ENCODE measurements at places on chromosomes 5 and 9. TPM values are rescaled to one million over a fixed set of nuclear protein-coding genes. Genes with fewer than 3 reads are reported as not detected.
A peak's percentile ranks its signal among the peaks of the same experiment; 100 is the strongest.

CBY3 gene
- not detected for total RNA-seq

PCDHA1 gene
- total RNA-seq, result 0.19 TPM

ZDHHC11B gene
- 0.25 TPM for total RNA-seq

DYNC2I2 gene
- total RNA-seq, result 141 TPM

SPINK4 gene
- not detected for total RNA-seq

DNA sequence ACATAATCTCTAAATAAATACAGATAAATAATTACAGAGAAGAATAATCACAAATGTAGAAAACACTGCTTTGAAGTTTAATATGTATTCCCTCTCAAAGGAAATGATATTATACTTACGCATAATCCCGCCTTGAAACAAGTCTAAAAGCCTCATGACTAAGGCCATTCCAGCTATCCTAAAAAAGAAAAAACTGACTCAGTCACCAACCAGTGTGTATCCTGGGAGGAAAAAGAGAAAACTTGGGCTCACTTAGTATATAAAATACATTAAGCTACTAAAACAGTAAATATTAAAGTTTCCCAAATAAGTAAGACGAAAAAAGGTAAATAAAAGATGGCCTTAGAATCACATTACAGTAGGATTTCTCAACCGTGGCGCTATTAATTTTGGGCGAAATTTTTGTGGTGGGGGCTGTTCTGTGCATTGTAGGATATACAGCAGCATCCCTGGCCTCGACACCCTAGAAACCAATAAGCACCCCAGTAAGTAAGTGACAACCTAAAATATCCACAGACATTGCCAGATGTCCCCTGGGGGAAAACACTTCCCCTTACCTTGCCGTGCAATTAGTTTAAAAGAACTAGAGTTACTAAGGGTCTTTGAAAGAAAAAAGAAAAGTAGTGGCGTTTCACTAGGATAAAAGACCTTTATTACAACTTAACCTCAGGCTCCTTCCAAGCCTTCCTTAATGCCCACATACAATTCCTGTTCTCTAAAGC is 1.1 kb downstream of the HSPA9 start:
- no peak overlapping the region for H3K27ac ChIP-seq
- peaks cover 7% of the 10 kb centered on the region for H3K4me1 ChIP-seq
- peak overlapping the region; percentile 71 for H3K4me3 ChIP-seq
- H3K36me3 ChIP-seq, result peaks cover 10% of the 10 kb centered on the region
- no peak for DNase-seq

GRCh38 chr5:72658761-72659540 is 151.7 kb upstream of the ZNF366 start:
- H3K4me1 ChIP-seq, result peaks cover 11% of the 10 kb centered on the region
- H3K27ac ChIP-seq, result no peak overlapping the region
- H3K36me3 ChIP-seq, result no peaks in the 10 kb centered on the region
- H3K4me3 ChIP-seq, result no peak overlapping the region

DNA sequence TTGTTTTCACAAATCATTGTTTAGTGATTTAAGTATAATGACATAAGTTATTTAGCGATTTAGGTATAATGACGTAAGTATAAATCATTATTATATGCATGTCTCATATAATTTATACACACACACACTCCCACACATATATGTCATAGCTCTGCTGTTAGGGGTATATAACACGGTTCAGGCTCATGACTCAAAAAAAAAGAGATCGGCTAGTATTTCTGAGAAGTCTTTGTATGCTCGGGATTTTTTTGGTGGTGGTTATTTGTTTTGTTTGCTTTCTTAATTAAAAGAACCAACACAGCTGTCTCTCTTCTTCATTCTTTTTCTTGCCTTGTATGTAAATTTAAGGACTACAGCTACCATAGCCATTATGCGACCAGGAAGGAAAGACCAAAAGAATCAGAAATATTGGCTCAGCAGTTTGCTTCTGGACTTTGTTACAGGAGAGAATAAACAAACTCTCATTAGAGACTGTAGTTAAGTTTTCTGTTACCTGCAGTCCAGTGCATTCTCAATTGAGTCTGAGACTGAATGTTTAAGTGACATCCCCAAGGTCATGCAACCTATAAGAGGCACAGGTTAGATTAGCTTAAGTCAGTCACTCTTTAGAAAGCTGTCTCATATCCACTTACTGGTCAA is 83.2 kb upstream of the NREP start:
- H3K27me3 ChIP-seq, result no peaks in the 10 kb centered on the region
- H3K4me1 ChIP-seq, result peaks cover 8% of the 10 kb centered on the region
- no peak overlapping the region for H3K4me3 ChIP-seq
- H3K36me3 ChIP-seq, result no peaks in the 10 kb centered on the region
- H3K27ac ChIP-seq, result no peak overlapping the region

- peak; percentile 39 for DNase-seq
- H3K4me3 ChIP-seq, result no peak overlapping the region
- peak overlapping the region; percentile 27 for H3K27ac ChIP-seq
- H3K27me3 ChIP-seq, result no peaks in the 10 kb centered on the region
- H3K36me3 ChIP-seq, result no peaks in the 10 kb centered on the region
These were observed 764.5 kb downstream of the EFNA5 start for GRCh38 chr5:106906199-106906598.

DNA sequence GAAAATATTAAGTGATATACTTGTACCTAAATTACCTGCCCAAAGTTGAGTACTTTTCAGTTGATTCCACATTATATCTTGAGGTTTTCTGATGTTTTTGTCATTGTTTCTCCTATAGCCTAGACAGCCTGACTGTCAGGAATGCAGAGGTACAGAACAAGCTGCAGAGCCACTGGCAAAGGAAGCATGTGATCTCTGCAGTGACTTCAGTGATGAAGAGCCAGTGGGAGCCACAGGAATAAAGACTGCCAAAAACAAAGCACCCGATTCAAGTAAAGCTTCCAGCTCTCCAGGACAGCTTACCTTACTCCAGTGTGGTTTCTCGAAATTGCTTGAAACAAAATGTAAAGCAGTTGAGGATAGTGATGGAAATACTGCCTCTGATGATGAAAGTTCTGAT is 96.3 kb downstream of the ERCC6L2 start:
- H3K27ac ChIP-seq, result peak overlapping the region; percentile 57
- peaks cover 16% of the 10 kb centered on the region for H3K4me1 ChIP-seq
- H3K27me3 ChIP-seq, result no peaks in the 10 kb centered on the region
- peak; percentile 54 for DNase-seq
- no peak overlapping the region for H3K4me3 ChIP-seq

GRCh38 chr5:135534609-135535419 is 950 bp downstream of the NEUROG1 start:
- DNase-seq, result peak; percentile 83
- H3K27ac ChIP-seq, result no peak overlapping the region
- H3K36me3 ChIP-seq, result no peaks in the 10 kb centered on the region
- peaks cover 16% of the 10 kb centered on the region for H3K4me1 ChIP-seq
- H3K27me3 ChIP-seq, result peaks cover 100% of the 10 kb centered on the region

- H3K27me3 ChIP-seq, result no peaks in the 10 kb centered on the region
- no peaks in the 10 kb centered on the region for H3K36me3 ChIP-seq
- H3K4me3 ChIP-seq, result no peak overlapping the region
- no peak overlapping the region for H3K27ac ChIP-seq
- DNase-seq, result no peak
These were observed 60.3 kb upstream of the EPB41L4A start for GRCh38 chr5:112479418-112479817.

DNA sequence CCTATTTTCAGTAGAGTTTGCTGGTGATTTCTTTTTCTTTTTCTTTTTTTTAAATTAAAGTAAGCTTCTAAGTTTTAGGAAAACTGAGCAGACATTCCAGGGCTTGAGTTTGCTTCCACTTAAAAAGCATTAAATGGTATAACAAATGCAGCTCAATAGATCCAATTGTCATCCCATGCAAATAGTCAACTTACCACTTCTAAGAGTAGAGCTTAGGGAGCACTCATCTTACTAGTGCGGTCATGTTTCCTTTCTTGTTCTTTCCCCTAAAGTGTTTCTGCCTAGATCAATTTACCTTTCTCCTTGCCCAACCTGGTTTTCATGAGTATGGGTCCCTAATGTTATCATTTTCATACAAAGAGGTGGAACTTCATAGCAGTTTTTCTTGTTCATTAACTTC is 13.0 kb upstream of the CEP120 start:
- H3K4me1 ChIP-seq, result no peaks in the 10 kb centered on the region
- H3K4me3 ChIP-seq, result no peak overlapping the region
- DNase-seq, result no peak
